RCC 7860 (cell line): ENCODE measurements at places on chromosomes 5 and 9.

DNA sequence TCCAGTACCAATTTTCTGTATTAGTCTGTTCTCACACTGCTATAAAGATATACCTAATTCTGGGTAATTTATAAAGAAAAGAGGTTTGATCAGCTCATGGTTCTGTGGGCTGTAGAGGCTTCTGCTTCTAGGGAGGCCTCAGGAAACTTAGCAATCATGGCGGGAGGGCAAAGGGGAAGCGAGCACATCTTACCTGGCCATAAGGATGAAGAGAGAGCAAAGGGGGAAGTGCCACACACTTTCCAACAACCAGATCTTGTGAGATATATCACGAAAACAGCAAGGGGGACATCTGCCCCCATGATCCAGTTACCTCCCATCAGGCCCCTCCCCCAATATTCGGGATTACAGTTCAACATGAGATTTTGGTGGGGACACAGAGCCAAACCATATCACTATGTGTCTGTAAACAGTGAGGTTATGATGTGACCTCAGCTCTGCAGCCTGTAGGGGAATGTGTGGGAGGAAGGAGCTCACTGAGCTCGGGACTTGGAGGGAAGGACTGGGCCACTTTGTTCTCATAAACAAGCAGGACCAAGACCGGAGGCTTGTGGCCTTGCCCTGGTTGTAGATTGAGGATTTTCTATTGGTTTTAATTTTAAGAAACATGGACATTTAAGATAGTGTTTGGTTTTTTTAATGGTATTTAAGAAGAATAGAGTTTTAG lies 85.2 kb downstream of the EHMT1 start:
- no peak for DNase-seq

- no peak for DNase-seq
These were observed 58.4 kb downstream of the SLC1A3 start for GRCh38 chr5:36664766-36665165.

- DNase-seq, result peak; percentile 39
These were observed 2393.0 kb upstream of the C9orf72 start for GRCh38 chr9:29966247-29966646.

- DNase-seq, result no peak
These were observed 45.7 kb downstream of the TMEM174 start for GRCh38 chr5:73218552-73219171.

DNA sequence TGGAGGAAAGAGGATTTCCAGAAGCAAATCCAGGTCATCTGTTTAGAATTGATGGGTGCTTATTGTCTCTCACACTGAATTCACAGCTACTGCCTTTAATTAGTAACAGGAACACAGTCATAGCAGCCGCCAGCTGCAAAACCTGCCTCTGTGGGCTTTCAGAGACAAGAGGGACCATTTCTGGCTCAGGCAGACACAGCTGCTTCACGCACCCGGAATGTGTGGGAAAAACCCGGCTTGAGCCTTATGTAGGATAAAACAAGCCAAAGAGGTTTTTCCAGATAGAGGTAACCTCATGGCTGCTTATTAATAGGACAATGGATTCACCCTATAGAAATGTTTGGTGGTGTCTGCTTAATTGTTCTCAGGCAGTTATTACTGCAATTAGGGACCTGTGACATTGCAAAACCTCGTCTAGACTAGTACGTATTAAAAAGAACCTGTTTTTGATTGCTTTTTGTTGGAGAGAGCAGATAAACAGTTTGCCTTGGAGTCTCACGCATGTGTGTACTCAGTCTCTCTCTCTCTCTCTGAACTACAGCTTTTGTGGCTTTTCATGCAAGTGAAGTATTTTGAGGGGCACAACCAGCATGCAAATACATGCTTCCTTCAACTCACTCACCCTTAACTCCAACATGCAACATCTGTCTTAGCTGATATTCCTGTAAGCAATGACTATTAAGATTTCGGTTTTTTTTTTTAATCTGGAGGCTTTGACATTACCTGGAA lies 302.7 kb downstream of the PLK2 start:
- DNase-seq, result no peak

DNA sequence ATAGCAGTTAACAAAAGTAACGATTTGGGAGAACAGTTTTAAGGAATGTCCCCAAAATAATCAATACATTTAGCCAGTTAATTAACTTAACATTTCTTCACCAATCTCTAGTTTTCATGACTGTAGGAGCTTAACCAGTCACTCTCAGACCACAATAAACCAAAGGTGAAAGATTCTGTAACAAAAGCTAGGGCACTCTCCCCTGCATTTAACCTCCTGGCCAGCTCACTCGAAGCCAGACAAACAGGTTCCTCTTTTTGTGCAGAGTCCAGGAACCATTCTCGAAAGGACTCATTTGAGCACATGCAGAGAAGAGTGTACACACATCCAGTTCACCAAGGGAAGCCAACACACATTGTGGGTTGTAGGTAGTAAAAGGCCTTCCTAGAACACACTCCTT lies 6.5 kb downstream of the IL7R start:
- no peak for DNase-seq

DNA sequence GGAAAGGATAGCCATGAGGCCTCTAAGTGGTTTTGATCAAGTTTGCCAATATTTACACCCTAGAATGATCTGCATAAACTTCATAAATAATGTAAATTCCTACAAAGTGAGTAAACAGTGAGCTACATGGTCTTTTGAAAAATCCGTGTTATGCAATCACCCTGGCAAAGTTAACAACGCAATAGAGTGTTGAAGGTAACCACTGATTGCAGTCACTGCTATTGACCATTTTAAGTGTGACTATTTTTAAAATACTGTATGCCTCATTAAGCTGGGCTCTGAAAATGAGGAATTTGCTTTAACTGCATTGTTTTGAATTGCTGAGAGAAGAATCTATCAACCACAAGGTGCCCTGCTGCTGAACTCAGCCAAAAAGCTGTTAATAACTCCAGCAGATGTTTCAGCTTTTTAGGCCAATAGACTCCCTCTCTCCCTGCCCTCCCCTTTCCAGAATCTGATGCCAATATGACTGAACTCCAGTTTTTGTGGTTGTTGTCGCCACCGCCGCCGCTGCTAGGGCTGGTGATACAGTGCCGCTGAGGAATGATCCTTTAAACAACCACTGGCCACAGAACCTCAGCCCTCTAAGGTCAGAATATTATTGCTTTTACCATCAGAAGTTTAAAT lies 35.3 kb upstream of the SMARCA2 start:
- no peak for DNase-seq

DNA sequence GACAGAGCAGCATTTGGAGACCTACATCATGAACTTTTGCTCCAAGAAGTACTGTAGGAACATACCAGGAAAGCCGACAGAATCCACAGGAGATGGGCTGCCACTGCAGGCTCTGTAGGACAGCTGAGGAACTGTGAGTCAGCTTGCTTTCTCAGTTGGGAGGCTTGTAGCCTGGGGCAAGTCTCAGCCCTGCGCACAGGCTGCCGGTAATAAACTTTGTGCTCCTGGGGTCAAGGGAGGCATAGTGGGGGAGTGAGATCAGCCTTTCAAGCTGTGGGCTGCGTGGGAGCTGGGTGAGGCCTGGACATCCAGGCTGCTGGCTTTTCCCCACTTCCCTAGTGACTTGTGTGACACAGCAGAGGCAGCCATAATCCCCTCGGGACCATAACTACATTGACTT lies 718.0 kb upstream of the CDH10 start:
- DNase-seq, result no peak

DNA sequence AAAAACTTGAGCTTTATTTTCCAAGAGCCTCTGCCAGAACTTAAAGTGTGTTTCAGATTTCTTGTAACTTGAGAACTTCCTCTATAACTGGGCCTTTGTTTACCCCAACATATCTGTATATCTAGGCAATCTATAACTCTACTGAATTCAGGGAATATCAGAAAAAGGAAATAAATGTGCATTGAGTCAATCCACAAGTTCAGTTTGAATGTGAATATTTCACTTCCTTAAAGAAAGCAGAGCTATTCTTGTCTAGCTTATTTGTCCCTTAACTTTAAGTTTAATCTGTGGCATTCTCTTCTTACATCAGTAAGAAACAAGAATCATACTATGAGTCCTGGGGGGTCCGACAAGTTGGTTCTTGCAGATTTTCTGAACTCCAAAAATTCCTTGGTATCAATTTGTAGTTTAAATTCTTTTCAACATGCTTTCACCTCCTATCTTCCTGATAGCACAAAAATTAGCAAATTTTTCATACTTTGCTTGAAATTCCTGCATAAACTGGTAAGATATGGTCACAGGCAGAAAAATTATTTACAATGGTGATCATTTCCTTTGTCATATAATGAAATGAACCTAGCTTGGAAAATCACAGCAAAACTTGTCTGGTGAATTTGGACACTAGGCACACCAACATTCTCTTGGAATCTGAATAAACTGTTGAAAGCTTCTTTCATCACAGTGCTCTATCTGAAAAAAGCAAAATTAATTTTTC lies 19.8 kb upstream of the ITGA1 start:
- no peak for DNase-seq

- peak; percentile 36 for DNase-seq
These were observed 9.5 kb upstream of the QSOX2 start for GRCh38 chr9:136255166-136255538.

DNA sequence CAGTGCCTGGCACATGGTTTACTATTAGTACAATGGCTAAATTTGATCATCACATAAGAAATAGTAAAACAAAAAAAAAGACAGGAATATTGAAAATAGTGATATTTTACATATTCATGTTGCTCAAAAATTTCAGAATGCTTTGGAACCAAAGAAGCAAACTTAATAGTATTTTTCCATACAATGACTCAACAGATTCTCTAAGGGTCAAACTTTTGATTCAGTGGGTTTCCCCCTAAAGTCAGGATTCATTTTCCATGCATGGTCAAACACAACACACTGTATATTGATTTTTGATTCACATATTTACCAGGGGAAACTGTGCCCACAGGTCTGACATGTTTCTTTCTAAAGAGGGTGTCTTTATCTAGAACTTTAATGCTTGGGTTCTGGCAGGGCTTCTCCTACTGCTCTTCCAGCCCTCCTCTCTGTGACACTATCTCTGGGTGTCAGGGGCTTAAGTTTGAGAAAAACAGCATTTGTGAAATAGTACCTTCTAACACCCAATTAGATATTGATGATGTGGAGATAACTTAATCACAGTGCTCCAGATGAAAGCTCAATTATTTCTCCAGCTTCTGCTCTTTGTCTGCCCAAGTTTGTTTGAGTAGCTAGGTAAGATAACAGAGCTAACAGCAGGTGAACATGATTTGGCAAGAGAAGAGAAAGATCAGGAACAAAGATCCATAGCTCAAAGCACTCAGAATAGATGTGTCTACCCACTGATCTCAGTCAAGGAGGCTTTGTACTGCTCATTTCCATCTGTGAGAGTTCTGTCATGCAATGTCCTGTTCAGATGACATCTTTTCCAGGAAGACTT lies 35.5 kb upstream of the ELL2 start:
- no peak for DNase-seq

GRCh38 chr9:126335837-126336735 lies 9.5 kb downstream of the MVB12B start:
- no peak for DNase-seq

GRCh38 chr9:135077497-135078200 lies 9.8 kb upstream of the OLFM1 start:
- DNase-seq, result no peak

DNA sequence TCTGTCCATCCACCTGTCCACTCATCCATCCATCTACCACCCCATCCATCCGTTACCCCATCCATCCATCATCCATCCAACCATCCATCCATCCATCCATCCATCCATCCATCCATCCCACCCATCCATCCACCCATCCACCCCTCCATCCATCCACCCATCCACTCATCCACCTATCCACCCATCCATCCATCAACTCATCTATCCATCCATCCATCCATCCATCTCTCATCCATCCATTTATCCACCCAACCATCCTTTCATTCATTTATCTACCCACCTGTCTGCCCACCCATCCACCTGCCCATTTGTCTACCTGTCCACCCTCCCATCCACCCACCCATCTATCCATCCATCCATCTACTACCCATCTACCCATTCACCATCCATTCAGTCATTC lies 84.1 kb upstream of the ASS1 start:
- DNase-seq, result no peak

- DNase-seq, result peak; percentile 84
These were observed 446.2 kb upstream of the TRPC7 start for GRCh38 chr5:136811551-136811950.

DNA sequence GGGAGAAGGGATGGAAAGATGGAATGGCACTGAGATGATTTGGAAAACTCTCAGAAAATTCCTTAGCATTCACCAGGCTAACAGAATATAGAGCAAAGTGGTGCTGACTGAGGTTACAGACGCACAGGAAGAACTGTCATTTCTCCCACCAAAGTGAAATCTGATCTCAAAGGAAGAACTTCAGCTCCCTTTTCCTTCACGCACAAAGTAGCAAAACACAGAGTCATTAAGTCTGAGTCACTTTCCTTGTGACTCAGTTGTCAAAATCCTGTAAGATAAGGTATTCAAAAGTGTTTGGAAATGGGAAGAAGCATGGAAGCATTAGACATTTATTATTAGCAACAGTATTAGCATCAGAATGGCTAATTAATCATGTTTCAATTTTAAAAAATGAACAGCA lies 11.7 kb downstream of the MPDZ start:
- peak; percentile 77 for DNase-seq

- no peak for DNase-seq
These were observed 46.7 kb downstream of the TRIP13 start for GRCh38 chr5:939368-939767.
